MM.1S (cell line): ENCODE measurements at places on chromosomes 7 and 10.

- H3K27me3 ChIP-seq: no peaks in the 10 kb centered on the region
- H3K27ac ChIP-seq: no peak overlapping the region
- no peak for DNase-seq
- H3K4me1 ChIP-seq: peaks cover 11% of the 10 kb centered on the region
- H3K4me3 ChIP-seq: no peak overlapping the region
- no peaks in the 10 kb centered on the region for H3K36me3 ChIP-seq
These were observed 55.8 kb downstream of the PTN start for GRCh38 chr7:137287651-137288258.

DNA sequence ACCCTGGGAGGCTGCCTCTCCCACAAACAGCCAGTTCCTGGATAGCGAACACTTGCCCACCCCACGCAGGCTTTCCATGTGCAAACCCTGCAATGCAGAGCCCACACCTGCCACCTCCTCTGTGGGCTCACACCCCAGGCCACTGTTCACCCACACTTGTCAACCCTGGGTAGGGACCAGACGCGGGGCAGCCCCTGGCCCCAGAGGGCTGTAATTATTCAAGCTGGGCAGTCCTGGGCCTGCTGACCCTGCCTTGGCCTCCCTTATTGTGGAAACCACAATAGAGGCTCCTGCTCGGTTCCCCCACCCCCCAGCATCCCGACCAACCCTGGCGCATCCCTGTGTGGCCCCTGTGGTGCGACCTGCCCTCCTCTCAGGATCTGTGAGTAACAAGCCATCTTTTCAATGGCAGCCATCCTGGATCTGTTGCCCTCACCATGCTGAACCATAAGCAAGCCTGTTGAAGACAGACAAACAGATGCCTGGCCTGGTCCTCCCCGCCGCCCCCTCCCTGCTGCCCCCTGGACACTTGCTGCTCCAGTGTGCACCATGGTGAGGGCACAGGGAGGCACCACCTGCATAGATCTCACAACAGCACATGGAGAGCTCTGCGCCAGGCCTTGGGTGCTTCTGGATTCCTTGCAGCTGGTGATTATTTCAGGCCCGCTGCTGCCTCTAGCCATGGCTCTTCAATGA, 15.8 kb upstream of the UBE3C start:
- no peak overlapping the region for H3K27ac ChIP-seq
- no peak for DNase-seq
- H3K4me1 ChIP-seq: no peaks in the 10 kb centered on the region
- H3K36me3 ChIP-seq: no peaks in the 10 kb centered on the region

DNA sequence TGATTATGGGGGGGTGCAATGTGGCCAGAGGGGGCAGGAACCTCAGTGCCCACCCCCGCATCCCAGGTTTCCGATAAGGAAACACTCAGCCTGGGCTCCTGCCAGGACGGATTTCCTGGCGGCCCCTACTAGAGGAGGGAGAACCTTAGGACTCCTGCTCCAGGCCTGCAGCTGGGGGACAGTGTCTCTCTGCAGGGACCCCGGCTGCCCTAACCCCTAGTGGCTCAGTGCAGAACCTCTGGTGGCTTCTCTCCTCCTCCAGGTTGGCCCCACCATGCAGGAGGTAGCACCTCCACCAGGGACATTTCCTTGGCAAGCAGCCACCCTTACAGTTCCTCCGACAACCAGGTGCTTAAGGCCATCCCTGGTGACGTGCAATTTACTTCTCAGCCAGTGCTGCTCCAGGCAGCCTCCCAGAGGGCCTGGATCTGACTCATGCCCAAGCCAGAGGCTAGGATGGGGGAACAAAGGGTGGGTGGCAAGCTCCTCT, 31.9 kb downstream of the SH2B2 start:
- H3K36me3 ChIP-seq: peaks cover 6% of the 10 kb centered on the region; the same call in 1 of the 2 replicates
- H3K4me3 ChIP-seq: no peak overlapping the region
- H3K4me1 ChIP-seq: no peaks in the 10 kb centered on the region
- no peak for DNase-seq

DNA sequence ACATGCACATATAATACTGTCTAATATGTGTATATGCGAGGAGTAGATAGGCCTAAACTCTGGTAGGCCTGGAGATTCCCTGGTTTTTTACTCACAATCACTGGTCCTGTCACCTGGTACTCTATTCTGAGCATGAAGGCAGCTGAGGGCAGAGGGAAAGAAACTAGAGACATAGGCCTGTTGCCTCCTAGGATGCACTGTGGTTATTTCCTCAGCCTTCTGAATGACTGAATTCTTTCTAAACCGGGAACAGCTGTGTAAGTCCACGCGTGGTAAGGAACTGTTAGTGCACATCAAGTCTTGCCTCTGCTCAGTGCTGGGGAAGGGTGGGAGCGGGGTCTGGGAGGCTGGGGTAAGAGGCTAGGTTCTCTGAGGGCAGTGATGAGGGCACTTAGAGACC, 7.7 kb downstream of the KAZALD1 start:
- no peak overlapping the region for H3K27ac ChIP-seq
- no peaks in the 10 kb centered on the region for H3K27me3 ChIP-seq
- peaks cover 19% of the 10 kb centered on the region for H3K4me1 ChIP-seq
- H3K4me3 ChIP-seq: no peak overlapping the region

DNA sequence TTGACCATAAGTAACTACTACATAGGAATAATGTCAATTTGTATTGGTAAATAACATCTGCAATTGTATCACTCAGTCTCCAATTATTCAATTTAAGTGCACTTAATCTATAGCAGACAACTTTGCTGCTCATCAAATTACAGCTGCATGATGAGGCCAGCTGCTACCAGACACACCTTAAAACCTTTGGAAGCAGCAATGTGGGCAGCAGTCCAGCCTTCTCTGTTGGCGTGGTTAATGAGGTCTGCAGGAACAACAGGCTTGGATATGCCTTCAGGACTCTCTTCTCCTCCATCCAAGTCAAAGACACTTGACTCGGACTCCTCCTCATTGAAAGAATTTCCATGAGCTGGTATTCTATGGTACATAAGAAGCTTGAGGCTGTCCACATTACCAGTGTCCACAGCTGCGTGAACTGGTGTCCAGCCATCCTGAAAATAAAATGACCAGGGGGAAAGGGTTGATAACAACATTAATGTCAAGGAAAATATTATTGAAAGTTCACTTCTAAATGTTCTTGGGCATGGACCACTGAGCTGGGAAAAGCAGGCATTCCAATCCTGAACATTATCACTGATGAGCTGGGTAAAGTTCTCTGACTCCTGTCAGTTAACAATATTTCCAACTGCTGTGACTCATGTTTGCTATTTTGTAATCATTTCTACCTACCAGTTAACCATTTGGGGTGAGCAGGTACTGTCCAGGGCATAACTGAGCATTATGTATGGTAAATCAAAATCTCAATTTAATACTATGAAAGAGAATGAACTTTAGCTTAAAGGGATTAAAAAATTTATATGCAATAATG, 95.7 kb downstream of the CTTNBP2 start:
- no peak overlapping the region for H3K27ac ChIP-seq
- H3K36me3 ChIP-seq: no peaks in the 10 kb centered on the region
- DNase-seq: no peak
- peaks cover 64% of the 10 kb centered on the region for H3K4me1 ChIP-seq
- no peaks in the 10 kb centered on the region for H3K27me3 ChIP-seq

DNA sequence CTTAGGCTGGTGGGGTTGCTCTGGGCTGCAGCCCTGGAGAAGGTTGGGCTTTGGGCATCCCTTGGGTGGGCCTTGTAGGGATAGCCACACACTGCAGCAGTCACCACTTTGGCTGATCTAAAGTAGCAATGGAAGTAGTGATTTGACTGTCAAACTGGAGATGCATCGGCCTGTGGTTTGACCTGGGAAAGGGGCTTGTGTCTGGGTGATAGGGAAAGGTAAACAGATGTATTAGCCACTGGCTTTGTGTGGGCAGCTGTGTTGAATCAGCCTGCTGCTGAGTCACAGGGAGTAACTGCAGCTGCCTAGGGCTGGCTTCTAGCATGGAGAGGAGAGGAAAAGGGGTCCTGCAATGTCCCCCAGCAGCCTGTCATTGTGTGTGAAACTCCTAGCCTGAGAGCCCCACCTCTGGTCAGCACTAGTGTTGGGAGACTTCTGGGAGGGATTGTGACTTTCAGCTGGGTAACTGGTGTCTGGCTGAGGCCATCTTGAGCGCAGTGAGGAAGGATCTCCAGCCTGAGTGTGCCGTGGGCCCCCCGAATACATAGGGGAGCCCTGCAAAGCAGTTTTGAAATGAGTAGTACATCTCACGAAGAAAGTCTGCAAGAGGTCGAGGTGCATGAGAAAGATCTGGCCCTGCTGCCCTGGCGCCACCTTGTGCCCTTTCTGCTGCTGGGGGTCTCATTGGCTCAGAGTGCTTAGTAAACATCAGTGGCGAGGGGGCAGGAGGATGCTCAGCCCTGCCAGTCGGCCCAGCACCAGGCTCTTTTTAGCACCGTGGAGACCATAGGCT, 117.3 kb downstream of the FANK1 start:
- H3K4me3 ChIP-seq: no peak overlapping the region
- H3K4me1 ChIP-seq: no peaks in the 10 kb centered on the region
- no peak for DNase-seq
- H3K27me3 ChIP-seq: no peaks in the 10 kb centered on the region

DNA sequence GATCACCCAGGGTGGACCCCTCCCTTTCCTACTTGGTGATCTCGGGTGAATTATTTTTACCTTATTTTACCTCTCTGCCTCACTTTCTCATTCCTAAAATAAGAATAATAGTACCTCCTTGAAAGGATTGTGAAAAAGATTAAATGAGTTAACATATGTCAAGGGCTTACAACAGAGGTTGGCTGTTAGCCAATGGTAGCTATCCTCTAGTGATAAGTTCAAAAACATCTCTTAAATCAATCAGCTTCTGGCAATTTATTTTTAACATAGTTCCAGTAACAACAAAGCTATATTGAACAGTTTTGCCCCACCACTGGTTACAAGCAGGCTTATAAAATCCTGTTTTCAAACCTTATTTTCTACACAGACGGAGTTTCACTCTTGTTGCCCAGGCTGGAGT, 45.4 kb downstream of the TMEM168 start:
- no peak overlapping the region for H3K4me3 ChIP-seq
- no peaks in the 10 kb centered on the region for H3K4me1 ChIP-seq
- no peak for DNase-seq
- no peak overlapping the region for H3K27ac ChIP-seq
- no peaks in the 10 kb centered on the region for H3K36me3 ChIP-seq

GRCh38 chr7:101816595-101817470, 593 bp upstream of the CUX1 start:
- no peaks in the 10 kb centered on the region for H3K27me3 ChIP-seq
- DNase-seq: peak; percentile 48
- peak overlapping the region; percentile 71 for H3K4me3 ChIP-seq
- H3K36me3 ChIP-seq: no peaks in the 10 kb centered on the region
- H3K27ac ChIP-seq: no peak overlapping the region
- no peaks in the 10 kb centered on the region; the same call in 1 of the 2 replicates for H3K4me1 ChIP-seq

GRCh38 chr7:87110778-87111177, 41.5 kb upstream of the DMTF1 start:
- H3K4me1 ChIP-seq: no peaks in the 10 kb centered on the region
- DNase-seq: no peak
- no peak overlapping the region for H3K4me3 ChIP-seq
- H3K36me3 ChIP-seq: no peaks in the 10 kb centered on the region
- H3K27me3 ChIP-seq: no peaks in the 10 kb centered on the region

GRCh38 chr7:88344956-88345832, 38.5 kb upstream of the STEAP4 start:
- no peak overlapping the region for H3K27ac ChIP-seq
- H3K27me3 ChIP-seq: no peaks in the 10 kb centered on the region
- no peaks in the 10 kb centered on the region for H3K4me1 ChIP-seq

GRCh38 chr7:496528-497295, 22.9 kb downstream of the PDGFA start:
- H3K4me3 ChIP-seq: no peak overlapping the region
- no peak for DNase-seq
- no peak overlapping the region for H3K27ac ChIP-seq
- H3K27me3 ChIP-seq: no peaks in the 10 kb centered on the region
- no peaks in the 10 kb centered on the region for H3K36me3 ChIP-seq

DNA sequence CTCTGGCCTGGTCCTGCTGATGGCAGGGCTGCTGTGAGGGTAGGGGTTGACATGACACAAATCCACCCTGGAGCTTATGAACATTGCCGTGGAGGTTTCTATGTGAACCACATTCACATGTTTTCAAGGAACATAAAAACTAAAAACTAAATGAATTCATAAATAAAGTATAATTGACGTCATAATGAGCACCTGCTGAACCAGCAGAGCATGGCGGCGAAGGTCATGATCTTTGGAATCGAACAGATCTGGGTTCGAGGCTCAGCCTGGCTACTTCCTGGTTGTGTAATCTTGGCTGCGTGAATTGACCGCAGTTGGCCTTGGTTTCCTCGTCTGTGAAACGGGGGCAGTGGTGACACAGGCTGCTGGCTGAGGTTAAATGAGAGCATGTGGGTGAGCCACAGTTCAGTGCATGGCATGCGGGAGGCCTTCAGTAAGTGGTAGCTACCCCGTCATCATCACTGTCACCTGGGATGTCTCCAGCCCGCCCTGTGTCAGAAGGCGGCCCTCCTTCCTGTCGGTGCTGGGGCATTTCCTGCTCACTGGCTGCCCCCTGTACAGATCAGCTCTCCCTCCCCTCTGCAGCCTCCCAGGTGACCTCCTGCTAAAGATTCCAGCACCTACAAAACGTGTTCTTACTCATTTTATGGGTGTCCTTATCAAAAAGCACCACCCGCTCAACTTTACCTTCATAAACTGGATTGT, 190.3 kb upstream of the SHH start:
- DNase-seq: no peak
- no peaks in the 10 kb centered on the region for H3K36me3 ChIP-seq
